ENCODE measurements at places on chromosomes 7 and 10.
A peak's percentile ranks its signal among the peaks of the same experiment; 100 is the strongest.

DNA sequence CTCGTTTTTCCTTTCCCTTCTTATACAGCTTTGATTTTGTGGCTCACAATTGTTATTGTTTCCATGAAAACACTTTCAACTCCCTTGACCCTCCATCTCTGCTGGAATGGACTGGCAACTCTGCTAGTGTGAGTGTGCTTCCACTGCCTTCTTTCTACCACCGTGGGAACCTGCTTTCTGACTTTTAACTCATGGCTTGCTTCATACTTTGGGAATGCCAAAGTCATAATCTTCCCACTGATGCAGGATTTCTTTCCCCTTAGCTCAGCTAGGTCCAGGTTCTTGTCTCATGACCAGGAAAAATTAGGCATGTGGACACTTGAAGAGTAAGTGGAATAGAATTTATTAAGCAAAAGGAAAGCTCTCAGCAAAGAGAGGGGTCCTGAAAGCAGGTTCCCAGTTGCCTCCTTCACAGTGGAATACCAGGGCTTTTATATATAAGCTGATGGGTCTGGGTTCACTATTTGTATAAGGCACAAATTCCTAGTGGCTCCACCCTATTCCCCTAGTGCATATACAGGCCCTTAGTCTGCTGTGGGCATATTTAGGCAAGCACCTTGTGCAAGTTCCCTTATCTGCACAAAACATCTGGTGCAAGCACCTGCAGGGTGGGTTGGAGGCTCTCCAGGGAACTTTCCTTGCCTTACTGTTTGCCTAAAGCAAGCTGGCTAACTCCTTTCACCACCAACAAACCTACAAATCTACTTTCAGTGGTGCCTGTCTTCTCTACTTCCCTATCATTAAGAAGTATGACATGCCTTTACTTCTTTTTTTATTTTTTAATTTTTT lies 119.5 kb downstream of the CFAP58 start:
- DNase-seq: peak; percentile 89

DNA sequence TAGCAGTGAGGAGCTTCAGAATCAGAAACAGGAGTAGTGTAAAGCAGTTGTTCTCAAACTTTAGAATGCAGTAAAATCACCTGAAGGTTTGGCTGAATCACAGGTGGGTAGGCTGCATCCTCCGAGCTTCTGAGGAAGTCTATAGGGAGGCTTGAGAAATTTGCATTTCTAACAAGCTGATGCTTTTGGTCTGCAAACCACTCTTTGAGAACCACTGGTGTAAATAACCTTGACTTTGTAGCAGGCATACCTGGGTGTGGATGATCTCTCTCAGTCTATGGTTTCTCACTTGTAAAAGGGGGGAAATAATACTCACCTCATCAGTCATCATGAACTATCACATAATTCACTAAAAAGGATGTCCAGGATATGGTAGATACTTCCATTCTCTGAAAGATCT lies 118.1 kb downstream of the SRI start:
- DNase-seq: no peak

DNA sequence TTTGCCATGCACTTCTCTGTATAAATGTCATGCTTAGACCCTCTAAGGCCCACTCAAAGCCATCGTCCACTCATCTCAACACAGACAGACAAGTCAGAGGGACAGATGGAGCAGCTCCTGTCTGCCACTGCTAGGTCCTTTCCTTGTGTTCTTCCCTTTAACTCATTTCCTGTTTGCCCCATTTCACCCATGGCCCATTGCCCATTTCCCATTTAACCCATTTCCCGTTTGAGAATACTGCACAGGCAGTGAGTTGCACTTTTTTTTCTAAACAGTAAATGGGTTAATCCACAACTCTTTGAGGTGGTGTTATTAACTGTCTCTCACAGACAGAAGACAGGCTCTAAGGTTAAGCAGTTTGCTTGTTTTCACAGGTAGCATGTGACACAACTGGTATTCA lies 179.3 kb downstream of the NPSR1 start:
- DNase-seq: no peak

GRCh38 chr10:22622242-22622806 lies 92.1 kb downstream of the PIP4K2A start:
- DNase-seq: no peak

- DNase-seq: no peak
These were observed 57.8 kb upstream of the ANKRD30A start for GRCh38 chr10:37067576-37067975.

DNA sequence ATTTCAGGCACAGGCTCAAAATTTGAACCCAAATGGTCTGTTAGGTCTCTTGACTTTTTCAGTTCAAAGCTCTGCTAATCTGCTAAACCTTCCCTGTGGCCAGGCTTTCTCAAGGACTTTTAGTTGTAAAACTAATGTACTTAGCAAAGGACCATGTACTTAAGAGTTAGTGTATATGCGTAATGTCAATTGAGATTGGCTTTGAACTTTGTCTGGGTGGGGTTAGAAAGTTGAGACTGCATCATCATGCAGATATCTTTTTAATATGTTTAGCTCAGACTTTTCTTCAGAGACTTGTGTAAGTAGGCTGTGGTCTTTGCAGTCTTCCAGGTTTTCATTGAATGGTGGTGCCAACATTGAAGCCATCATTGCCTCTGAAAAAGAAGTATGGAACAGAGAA lies 33.7 kb downstream of the CYP51A1 start:
- no peak for DNase-seq

DNA sequence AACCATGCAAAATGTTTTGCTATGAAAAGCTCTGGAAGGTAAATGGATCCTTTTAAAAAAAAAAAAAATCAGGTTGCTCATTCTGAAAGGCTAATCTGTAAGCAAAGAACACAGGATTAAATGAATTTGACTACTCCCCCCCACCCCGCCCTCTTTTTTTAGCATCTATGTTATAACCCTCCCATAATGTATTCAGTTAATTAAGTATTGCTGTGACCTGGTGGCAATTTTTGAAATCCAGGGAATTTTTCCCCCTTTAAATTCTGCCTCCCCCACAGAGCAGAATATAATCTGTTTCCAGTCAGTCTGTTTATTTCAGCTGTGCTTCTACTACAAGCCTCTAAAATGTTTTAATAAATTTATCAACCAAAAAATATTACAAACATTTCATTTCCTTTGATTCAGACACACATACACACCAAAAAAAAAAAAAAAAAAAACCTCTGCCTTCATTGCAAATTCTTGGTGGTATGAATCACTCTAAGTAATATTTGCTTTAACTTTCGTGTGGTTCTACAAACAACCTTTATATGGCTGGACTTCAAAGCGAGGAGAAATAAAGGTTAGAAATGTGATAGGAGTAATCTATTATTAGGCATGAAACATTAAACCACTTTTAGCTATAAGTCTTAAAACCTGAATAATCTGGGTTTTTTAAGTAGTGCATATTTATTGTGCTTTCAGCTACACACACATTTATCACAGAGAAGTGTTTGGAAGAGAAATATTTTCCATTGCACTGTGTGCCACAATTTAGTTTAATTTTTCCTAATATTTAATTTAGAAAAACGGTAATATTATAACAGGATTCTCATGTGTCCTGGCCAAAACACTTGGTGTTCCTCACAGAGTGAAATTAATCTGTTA lies 64.4 kb upstream of the ARID5B start:
- DNase-seq: peak; percentile 77

- peak; percentile 92 for DNase-seq
These were observed 180.7 kb upstream of the PRSS1 start for GRCh38 chr7:142568435-142569097.

GRCh38 chr7:149719912-149720335 lies 53.5 kb downstream of the ZNF467 start:
- DNase-seq: no peak

DNA sequence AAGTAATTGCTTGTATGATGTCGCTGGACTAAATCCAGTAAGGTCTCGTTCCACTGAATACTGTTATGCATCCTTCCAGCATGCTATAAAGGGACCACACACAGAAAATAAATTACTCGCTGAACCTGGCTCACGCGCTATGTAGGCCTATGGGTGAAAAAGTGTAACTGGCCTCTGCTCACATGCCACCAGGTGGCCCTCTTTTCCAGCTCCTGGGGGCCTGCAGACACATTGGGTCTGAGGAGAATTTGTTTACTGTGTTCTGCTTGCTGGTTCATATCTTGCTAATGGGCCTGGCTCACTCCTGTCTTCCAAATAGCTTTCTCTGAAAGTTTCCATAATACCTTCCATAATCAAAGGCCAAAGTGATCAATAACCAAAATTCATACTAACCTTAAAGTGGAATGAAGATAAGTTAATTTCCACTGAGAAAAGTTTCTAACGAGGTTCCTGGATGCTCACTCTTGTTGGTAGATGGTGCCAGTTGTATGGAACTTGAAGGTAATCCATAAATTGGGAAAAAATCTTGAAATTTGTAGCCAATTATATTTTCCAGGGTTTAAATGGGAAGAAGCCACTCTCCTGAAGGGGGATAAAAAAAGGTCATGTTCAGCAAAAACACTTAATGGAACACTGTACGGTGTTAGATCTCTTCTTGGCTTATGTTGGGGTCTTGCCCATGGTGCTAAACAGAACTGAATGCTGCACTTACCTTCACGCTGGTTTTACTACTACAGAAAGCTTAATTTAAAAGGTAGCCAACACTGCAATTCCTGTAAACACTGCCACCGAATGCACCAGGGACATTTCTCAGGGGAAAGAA lies 27.0 kb upstream of the ZPBP start:
- DNase-seq: no peak

DNA sequence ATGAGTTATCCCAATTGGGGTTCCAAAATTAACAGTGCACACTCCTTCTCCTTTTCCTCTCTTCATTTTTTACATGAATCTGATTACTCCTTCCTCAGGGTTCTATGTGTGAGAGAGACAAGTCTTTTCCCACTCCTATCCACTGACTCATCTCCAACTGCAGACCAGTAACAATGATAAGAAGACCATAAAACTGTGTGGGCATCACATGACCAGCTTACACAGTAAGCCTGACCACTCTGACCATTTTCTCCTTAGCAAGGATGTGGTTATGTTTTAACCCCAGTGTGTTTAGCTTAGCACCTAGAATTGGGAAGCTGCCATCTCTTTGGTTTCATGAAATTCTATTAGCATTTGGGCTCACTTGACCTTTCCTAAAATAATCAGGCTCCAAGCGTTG lies 145.0 kb upstream of the CALCR start:
- DNase-seq: peak; percentile 66

GRCh38 chr7:40946549-40946948 lies 756.3 kb downstream of the INHBA start:
- DNase-seq: no peak

DNA sequence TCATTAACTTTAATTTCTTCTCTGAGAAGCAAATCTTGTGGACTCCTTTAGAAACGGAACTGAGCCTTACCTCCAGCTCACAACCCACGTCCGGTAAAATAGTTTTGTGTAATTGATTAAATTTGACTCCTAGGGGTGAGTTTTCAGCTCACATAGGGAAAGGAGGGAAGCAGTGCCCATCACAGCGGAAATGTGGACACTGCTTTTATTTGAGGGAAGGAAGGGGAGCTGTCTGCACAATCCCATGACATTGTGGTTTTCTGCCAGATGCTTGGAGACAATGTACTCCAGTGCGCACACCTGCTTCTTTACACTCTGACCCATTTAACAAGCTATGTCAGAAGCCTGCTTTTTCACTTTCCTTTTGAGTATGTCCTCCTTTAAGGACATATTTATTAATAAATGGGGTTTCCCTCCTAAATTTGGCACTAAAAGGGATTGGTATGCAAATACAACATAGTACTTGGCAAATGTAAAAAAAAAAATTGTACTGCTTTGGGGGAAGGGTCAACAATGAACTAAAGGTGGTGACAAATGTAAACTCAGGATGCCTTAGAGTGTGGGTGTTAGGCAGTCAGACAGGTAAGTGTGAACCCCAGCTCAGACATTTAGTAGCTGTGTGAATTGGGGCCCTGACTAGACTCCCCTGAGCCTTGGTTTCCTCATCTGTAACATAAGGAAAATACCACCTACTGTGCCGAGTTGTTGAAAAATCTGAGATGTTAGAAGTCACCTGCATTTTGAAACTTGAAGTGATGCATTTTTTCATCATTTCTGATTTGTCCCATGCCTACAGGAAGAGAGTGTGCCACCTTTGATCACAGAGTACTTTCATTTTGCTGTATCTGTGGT lies 90.2 kb upstream of the KLF6 start:
- no peak for DNase-seq

DNA sequence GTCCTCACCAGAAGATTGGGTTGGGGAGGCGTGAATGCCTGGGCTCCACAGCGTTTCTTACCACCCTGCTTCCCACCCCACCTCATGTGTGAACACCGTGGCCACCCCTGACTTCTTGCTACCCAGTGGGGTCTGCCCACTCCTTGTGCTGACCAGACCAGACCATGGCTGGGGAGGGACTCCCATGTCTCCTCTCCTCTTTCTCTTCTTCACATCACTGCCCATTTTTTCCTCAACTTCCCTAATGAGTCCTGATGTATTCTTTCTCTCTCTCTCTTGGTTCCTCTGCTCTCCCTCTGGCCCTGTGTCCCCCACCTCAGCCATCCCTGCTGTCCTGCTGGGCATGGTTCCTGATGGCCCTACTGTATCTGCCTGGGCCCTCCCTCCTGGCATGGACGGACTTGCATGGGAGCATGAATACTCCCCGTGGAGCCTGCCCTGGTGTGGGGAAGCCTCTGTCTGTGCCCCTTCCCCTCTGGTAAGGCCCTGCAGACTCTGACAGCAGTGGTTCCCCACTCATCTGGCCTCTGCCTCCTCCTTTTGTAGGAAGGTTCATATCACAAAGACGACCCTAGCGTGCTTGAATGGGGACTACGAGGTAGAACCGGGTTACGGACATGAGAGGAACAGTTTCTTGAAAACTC lies 85.5 kb downstream of the ADCY1 start:
- no peak for DNase-seq

DNA sequence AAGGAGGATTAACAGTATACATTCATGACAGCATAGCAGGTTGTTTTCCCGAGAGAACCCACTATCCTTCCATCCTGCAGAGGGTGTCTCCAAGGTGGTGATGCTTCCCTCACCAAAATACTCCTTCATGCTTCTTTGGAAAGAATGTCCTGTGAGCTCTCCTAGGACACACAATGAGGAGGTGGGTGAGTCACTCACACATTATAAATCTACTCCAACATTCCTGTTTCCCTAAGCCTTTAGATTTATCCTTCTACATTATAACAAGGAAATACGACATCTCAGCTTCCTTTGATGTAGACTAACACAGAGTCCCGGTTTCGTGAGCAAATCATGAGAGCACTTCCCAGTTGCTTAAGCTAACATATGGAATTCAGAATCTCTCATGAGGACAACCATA lies 689.7 kb upstream of the CELF2 start:
- no peak for DNase-seq

GRCh38 chr10:123303581-123304337 lies 149.6 kb downstream of the BUB3 start:
- DNase-seq: no peak
